ENCODE measurements at places on chromosomes 7 and 10.

GRCh38 chr7:4689668-4690067, 7.6 kb downstream of the FOXK1 start:
- DNase-seq, result no peak

DNA sequence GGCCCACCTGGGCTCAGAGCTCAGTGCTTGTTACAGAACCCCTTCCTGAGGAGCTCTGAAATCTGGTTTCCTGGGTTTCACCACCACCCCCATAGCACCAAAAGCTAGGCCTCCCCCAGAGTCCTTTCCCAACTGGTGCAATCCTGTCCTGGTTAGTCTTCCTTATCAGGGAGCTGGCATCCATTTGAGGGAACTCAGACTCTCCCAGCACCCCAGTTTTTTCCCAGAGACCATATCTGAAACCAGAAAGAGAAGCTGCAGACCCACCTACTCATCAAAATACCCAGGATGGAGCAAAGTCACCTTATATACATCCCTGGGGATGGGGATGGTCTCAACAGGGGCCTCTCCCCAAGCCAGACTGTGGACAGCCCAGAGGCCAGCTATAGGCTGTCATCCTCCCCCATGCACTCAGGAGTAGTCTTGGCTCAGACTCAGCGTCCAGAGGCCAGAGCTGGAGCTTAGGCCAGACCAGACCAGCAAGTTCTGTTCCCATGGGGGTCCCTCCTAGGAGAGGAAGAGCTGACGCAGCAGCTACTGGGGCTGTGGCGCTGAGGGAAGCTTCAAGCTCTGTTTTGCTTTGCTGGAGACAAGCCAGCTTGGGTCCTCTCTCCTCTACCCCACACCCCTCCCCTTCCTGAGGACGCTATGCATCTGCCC, 3.0 kb downstream of the TBATA start:
- DNase-seq, result no peak

DNA sequence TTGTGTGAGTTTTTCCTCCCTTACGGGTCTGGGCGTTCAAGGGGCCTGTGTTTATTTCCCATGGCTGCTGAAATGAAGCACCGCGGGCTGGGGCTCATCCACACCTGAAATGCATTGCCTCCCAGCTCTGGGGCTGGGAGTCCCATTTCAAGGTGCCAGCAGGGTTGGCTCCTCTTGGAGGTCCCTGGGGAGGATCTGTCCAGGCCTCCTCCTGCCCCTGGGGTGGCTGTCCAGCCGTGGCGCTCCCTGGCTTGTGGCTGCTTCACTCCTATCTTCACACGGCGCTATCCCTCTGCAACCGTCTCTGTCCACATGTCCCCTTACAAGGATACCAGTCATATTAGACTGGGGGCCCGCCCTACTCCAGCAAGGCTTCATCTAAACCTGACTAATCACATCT, 41.1 kb upstream of the CNPY1 start:
- DNase-seq, result no peak

DNA sequence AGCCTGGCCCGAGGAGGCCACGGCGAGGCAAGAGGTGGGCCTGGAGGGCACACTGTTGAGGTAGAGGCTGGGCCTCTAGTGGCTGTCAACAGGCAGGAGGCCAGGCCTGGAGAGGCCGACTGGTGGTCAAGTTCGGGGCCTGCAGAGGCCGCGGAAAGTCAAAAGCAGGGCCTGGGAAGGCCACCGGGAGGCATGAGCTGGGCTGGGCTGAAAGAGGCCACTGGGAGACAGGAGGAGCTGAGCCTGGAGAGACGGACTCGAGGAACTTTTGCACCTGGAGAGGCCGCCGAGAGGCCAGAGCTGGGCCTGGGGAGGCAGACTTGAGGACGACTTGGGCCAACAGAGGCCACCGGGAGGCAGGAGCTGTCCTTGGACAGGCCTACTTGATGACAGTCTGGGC, 321.2 kb downstream of the ZNF479 start:
- no peak for DNase-seq

DNA sequence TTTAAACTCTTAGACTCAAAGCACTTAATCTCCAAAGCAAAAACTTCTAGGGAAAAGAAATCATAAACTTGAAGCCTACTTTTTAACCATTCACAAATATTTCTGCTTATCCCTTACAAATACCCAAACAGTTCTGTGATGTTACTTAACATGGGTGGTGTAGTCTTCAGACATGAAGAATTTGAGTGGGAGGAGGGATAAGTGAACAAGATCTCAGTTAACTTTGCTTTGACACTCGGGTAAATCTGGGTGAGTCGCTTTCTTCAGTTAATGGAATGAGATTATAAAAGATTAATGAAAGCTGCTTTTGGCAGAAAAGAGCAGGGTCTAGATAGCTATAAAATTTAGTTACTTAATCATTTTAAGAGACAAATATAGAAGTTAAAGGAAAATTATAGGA, 47.5 kb downstream of the RNF133 start:
- no peak for DNase-seq

- DNase-seq, result peak; percentile 64
Measured at GRCh38 chr10:113385021-113385999, 167.5 kb upstream of the HABP2 start.

- DNase-seq, result no peak
Measured at GRCh38 chr10:132437541-132437950, 40.5 kb downstream of the PWWP2B start.

DNA sequence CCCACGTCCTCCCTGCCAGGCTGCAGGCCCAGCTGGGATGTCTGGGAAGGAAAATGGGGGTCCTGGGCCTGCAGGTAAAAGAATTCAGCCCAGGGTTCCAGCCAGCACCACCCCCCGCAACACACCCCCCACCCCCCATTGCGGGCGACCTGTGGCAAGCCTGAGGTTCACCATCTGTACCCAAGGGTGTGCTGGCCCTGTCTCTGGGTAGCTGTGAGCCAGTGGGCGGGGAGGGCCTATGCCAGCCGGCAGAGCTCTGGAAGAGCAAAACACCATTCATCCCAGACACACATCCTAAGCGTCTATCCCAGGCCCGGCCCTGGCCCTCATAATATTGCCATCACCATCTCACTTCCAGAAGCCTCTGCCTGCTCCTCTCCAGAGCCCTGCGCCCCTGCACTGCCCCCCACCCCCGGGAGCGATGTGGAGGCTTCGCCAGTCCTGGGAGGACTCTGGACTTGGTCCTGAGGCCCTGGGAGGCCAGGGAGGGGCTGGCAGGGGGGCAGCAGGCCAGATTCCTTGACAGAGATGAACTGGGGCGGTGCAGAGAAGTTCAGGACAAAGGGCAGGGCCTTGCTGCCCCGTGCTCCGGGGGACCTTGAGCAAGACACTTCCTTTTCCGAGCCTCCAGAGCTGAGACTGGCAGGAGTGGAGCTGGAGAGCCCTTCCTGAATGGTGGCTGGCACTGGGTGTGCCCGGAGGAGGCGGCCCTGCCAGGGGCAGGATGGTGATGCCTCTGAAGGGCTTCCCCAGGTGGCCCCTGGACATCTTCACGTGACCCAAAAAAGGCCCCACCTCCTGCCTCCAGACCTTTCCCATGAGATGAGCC, 8.7 kb upstream of the TTYH3 start:
- no peak for DNase-seq

DNA sequence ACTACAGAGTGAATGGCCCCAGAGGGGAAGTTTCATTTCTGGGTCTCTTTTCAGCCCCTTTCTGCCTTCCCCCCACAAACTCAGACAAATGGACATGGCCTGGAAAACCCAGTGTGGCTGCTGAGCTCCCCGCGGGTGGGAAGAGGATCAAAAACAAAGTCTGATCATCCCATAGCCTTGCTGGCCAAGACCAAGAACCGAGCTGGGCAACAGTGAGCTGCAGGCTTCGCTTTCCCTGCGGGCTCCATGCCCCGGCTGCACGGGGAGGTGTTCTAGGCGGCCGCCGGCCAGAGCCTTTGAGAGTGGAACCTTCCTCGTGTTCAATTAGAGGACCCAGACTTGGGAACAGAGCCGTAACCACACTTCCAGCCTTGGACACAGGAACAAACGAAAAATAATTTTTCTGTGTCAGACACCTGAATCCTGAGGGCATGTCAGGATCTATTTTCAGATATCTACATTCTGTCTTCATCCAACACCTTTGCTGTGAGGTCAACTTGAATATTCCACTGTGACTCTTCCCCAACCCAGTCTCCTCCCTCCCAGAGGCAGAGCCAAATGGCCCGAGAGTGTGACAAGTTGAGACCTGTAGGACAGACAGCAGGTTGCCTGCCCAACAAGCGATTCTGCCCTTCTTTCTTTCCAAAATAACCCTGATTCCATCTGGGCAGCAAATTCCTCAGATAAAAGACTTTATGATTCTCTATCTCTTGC, 26.0 kb downstream of the WDR86 start:
- no peak for DNase-seq

GRCh38 chr10:31975157-31975765, 46.6 kb upstream of the ARHGAP12 start:
- no peak for DNase-seq

DNA sequence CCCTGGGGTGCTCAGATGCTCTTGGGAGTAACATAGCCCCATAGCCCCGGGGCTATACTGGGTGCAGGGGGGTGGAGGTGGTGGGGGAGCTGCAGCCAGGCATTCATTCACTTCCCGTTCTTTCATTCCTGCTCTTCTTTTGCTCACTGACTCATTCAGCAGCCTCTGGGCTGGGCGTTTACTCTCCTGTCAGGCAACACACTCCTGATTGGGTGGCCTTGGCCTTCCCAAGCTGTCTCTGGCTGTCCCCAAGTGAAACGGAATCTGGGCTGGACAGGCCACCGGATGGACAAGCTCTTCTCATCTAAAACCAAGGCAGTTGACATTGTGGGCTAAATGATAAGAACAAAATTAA, 34.6 kb downstream of the CHST3 start:
- DNase-seq, result no peak

GRCh38 chr7:69078997-69079769, 519.1 kb upstream of the AUTS2 start:
- no peak for DNase-seq

- DNase-seq, result no peak
Measured at GRCh38 chr10:15558136-15558535, 161.6 kb downstream of the ITGA8 start.

GRCh38 chr10:116105264-116105663, 167.7 kb downstream of the GFRA1 start:
- no peak for DNase-seq

DNA sequence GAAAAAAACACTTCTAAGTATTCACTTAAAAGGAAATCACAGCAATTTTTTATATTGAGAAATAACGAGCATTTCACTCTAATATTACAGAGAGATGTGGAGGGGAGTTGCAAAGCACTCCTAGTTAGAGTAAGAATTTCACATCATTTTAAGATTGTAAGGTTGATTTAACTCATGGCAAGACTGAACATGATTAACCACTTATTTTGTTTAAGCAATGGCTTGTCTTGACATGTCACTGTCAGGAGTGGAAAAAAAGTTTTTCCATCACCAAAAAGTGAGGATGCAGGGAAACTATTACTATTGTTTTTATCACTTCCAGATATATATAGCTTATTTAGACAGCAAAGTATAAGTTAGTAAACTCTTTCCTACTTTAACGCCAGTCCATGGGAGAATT, 27.1 kb downstream of the CD36 start:
- DNase-seq, result no peak

DNA sequence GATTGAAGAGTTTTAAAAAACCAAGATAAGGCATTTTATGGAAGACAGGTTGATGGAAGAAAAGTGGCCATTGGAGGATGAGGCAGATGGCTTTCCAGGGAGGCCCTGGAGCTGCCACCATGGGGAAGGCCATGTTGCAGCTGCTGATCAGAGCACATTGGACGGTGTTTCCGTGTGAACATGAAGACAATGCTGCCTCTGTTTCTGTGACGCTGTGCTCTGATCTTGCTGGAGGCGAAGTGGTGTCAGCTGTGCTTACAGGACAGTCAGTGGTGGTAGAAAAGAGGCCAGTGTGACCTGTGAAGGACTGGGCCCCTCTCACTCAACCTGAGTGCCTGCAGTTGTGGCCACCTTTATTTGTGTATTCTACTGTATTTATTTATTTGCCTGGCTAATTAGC, 132.9 kb downstream of the FAM204A start:
- no peak for DNase-seq

Data from NCI-H2081 (cell line).